Stimulated activated CD4-positive, alpha-beta T cell treated with anti-CD3 and anti-CD28 coated beads, Interleukin-1b, Interleukin-23, amount 100 ng/mL, for 48 hours (primary cell): ENCODE measurements at places on chromosomes 6 and 20.

DNA sequence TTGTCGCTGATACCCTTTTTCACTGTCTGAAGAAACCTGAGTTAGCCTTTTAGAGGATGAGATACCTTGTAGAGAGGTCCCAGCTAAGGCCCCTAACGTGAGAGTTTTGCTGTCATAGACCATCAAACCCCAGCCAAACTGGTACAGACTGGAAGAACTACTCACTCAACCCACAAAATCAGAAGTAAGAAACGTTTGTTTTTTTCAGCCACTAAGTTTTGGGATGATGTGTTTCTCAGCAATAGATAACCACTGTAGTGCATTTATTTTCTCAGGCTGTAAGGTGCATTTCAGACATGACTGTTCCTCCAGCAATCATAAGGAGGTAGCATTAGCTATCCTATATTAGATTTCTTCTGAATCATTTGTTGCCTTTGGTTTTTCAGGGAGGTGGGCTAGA is 407.3 kb upstream of the FLRT3 start:
- no peak for DNase-seq

DNA sequence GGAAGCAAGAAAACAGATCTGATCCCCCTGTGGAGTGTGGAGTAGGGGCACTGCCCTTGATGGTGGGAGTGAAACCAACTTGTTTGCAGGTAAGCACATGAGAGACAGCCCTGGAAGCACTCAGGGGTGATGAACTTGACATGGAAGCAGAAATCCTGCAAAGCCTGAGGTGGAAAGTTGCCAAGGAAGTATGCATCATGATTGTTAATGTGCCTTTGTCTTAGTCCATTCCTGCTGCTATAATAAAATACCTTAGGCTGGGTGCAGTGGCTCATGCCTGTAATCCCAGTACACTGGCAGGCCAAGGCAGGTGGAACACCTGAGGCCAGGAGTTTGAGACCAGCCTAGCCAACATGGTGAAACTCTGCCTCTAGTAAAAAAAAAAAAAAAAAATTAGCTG is 40.2 kb upstream of the IFNGR1 start:
- no peak for DNase-seq

DNA sequence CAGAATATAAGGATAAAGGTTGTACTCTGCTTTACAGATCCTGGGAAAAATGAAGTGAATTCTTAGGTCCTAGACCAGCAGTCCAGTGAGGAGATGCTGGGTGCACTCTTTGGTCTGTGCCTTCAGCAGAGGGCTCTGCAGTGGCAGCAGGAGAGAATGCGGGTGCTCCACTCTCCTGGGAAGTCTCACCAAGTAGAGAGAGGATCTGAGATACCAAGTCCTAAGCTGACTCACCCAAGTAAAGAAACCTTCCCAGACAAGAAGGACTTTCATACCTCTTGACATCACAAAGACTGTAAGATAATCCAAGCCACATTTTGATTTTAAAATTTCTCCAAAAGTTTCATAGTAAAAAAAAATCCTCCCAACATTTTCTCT is 116.9 kb upstream of the EMILIN3 start:
- DNase-seq, result no peak

DNA sequence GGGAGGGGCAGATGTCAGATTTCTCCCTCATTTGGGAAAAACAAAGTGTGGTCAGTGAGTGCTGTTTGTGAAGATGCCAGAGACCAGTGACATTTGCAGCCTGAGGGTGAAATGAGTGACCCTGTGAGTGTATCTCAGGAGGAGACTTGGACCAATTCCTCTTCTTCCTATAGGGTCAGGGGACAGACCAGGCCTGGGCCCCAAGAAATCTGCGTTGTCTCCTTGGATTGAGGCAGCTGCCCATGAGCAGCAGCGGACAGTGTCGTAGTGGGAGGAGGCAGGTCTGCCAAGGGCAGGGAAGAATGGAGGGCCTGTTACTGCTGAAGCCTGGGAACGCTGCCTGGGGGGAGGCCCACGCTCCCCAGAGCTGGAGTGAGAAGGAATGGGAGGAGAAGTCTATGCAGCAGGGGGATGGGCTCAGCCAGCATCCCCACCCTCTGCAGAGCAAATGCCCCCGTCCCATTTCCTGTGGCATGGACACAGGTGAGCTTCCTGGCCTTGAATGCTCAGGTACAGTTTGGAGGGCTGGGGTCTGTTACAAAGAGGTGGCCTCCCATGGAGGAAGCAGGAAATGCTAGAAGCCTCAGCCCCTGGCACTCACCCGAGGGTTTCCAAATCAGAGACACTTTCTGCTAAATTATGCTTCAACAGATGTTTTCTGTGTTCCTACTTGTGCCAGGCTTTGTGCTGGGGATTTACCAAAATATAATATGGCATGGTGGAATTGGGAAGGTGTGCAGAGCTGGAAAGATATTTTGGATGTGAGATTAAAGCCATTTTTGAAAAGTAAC is 29.8 kb downstream of the DAAM2 start:
- DNase-seq, result no peak

- DNase-seq, result no peak
Observed at GRCh38 chr6:147586044-147586443, 77.6 kb downstream of the SAMD5 start.

DNA sequence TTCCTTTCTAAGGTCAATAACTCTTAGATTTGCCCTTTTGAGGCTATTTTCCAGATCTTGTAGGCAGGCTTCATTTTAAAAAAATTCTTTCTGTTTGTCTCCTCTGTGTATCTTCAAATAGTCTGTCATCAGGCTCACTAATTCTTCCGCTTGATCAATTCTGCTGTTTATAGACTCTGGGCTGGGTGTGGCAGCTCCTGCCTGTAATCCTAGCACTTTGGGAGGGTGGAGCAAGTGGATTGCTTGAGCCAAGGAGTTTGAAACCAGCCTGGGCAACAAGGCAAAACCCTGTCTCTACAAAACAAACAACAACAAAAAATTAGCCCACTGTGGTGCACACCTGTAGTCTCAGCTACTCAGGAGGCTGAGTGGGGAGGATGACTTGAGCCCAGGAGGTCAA is 40.0 kb upstream of the SCP2D1 start:
- no peak for DNase-seq

GRCh38 chr6:37241775-37242428 is 15.7 kb upstream of the TBC1D22B start:
- no peak for DNase-seq

DNA sequence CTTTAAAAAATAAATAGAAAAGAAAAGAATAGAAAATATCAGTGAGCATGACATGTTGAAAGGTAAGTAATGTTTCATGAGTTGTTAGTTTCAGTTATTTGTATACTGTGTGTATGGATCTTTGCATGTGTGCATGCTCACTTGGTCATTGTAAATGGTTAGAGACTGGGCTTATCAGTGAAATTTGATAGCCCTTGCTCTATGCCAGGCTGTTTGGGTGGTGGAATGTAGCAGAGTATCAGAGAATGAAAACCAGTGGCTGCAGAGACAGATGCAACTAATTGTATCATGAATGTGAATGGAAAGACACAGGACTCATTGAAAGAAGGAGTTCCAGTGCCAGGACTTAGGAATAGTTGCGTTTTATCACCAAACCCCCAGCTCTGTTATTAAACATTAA is 4.2 kb downstream of the GSTA2 start:
- DNase-seq, result no peak

DNA sequence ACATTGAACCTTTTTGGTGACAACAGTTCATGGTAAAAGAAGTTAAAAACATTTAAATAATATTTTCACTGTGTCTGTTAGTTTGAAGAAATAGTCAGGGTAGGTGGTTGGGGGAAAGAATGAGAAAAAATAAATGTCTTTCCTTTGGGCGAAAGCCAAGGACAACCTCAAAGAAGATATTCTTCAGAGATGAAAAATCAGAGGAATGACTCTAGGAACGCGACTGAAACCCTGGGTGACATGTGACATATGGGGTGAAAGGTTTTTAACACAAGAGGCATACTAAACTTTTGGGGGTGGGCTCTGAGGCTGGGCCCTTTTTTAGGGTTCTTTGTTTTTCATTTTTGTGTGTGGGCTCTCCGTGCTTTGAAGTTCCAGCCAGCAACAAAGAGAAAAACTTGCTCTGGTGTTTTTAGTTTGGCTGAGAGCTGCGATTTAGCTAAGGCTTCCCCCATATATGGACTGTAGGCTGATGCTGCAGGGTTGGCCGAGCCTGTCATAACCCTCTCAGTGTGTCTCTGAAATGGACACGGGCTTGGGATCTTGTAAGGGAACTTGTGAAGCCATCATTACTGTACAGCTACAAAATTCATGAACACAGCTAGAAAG is 610.1 kb upstream of the ARID1B start:
- DNase-seq, result no peak

- DNase-seq, result no peak
Observed at GRCh38 chr6:42163981-42164380, 9.2 kb upstream of the GUCA1A start.

DNA sequence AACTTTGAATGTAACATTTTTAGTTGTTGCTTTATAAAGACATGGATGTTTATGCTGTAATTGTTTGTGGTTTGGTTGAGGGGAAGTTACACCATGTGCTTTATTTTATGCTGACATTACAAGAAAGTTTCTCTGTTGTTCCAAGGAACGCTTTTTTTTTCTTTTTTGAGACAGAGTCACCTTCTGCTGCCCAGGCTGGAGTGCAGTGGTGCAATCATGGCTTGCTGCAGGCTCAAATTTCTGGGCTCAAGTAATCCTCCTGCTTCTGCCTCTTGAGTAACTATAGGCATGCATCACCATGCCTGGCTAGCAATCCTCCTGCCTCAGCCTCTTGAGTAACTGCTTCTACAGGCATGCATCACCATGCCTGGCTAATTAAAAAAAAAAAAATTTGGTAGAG is 21.0 kb upstream of the IFNGR1 start:
- DNase-seq, result no peak

DNA sequence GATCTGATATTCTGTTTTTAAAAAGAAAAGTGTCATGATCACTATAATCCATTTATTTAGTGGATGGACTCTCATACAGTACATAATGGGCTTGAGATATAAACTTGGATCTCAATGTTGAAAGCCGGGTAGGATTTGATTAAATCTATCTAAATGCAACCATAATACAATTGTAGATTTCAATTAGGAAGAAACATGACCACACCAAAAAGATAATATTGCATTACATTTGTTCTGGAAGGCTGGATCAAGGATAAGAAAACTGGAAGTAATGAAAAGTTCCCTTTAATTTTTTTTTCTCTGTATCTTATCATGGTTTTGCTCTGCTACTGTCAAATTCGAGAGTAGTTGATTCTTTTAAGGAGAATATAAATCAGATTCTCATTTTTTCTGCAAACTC is 51.3 kb upstream of the UFL1 start:
- DNase-seq, result no peak

GRCh38 chr6:80001337-80001736 is 3.1 kb upstream of the TTK start:
- no peak for DNase-seq

DNA sequence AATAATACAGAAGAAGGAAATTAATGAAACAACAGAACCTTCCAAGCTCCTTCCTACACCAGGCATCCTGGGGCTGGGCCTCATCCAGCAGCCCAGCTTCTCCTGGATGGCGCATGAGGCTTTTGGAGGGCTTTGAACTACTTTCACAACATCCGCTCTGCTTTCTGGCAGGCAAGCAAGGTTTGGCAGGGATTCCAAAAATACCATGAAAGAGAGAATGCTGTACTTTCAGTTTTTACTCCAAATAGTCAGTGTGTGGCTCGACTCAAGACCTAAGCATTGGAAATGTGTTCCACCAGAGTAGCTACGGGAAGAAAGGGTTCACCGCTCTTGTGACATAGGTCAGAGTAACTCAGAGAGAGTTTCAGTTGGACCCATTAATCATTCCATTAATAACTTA is 125.4 kb downstream of the OPRM1 start:
- DNase-seq, result no peak

DNA sequence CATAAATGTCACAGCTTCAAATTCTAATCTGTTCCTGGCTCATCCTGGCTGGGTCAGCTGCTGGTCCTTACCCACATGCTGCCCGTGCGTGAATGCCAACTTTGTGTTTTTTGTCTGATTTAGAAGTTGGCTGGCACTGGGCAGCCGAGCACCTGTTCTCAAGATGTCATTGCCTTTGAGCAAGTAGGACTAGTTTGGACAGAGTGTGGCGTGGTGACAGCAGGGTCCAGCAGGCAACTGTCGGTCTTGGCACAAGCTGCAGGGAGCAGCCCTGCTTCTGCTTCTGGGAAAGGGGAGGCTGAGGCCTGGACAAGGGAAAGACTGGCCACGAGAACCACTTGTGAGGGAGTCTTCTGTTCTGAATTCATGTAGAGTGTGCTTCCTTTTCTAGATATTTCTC is 26.4 kb upstream of the ADRM1 start:
- DNase-seq, result no peak

GRCh38 chr6:56437171-56437900 is 190.0 kb upstream of the COL21A1 start:
- no peak for DNase-seq
